IMR-90 (cell line): ENCODE measurements at places on chromosomes 11 and 22. TPM values are rescaled to one million over a fixed set of nuclear protein-coding genes. Genes with fewer than 3 reads are reported as not detected.

DNA sequence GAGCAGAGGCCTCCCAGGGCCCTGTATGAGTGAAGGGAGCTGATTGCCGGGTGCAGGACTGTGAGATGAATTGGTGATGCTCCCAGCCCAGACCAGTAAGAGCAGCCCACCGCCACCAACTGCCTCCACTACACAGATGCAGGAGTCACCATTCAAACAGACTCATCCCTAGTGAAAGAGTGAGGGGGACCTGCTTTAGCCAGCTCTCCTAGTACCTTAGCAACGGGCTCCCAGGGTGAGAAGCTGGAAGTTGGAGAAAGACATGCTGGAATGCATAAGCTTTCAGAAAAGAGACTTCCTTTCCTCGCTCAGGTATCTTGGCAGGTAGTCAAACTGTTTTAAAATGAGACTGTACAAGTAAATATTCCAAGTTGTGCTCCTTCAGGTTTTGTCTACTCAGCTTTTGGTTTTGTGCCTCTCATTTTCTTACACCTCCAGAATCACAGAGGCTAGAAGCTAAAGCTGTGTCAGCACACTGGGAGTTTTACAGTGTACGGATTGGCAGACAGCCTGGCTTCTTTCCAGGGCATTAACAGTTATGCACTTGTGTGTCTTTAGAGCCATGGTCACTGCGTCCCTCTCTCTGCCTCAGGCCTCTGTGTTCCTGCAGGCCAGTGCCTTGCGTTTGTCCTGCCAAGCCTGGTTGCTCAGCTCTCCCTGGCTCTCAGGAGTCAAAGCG is 146.2 kb downstream of the ATXN10 start:
- no peak overlapping the region for H3K4me3 ChIP-seq
- peaks cover 6% of the 10 kb centered on the region; the same call in 1 of the 2 replicates for H3K4me1 ChIP-seq
- DNase-seq: no peak
- no peak overlapping the region for H3K27ac ChIP-seq
- peaks cover 23% of the 10 kb centered on the region for H3K36me3 ChIP-seq
- H3K27me3 ChIP-seq: no peaks in the 10 kb centered on the region

Gene OR52N4
- total RNA-seq: not detected in 2 replicates

Gene OR2D2
- 0.28 and 0.36 TPM in 2 replicates for total RNA-seq

DNA sequence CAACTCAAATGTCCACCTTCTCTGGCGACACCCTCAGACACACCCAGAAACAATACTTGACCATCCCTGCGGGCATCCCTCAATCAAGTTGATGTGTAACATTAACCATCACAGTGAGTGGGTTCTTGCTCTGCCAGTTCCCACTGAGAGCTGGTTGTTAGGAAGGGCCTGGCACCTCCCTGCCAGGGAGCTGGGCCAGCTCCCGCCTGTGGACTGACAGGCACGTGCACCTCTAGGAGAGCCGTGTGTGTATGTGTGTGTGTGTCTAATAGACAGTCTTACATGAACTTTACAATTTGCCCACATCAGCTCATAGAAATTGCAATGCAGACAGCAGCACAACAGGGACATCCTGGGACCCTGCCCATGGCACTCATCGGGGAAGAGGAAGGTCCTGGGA is 298.7 kb downstream of the SHANK2 start:
- no peaks in the 10 kb centered on the region for H3K36me3 ChIP-seq
- no peak overlapping the region for H3K27ac ChIP-seq
- H3K4me1 ChIP-seq: no peaks in the 10 kb centered on the region

Gene PLEKHA7
- total RNA-seq: not detected in 2 replicates

GRCh38 chr11:2741006-2741376 is 41.2 kb upstream of the KCNQ1OT1 start:
- DNase-seq: no peak
- no peak overlapping the region for H3K4me3 ChIP-seq

DNA sequence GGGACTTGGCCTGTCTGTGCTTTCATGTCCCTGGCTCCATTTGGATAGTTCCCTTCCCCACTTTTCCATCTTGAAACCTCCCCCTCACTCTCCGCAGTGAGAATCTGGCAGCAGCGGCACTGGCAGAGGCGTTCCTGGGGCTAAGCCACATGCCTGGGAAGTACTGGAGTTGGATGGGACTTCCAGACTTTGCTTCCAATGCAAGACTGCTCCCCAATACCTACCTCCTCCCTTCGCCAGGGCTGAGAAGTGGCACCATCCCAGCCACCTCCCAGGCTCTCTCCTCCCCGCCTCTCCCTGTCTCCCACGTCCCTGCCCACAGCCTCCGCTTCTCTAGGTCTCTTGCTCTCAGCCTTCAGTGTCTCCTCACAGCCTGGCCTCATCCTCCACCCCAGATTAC is 16.6 kb downstream of the TST start:
- H3K36me3 ChIP-seq: no peaks in the 10 kb centered on the region
- H3K4me3 ChIP-seq: no peak overlapping the region
- no peaks in the 10 kb centered on the region for H3K4me1 ChIP-seq
- DNase-seq: no peak
- peaks cover 53% of the 10 kb centered on the region for H3K27me3 ChIP-seq

DNA sequence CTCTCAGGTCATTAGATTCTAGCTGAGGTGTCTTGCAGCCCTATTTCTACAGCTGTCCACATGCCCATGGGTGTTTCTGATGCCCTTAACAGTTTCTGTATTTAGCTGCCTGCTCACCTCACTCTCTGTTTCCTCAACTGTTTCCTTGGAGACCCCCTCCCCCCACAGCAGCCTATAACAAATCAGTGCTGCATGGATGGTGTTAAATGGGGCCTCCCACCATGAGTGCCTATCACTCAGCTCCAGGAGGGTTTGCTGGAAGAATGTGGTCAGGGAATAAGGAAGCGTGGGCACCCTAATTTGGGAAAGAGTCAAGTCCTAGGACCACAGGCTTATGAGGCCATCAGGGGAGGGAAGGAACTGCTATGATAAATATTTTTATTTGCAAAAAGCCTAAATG is 8.6 kb downstream of the KLHL35 start:
- peaks cover 18% of the 10 kb centered on the region for H3K4me1 ChIP-seq
- H3K36me3 ChIP-seq: peaks cover 17% of the 10 kb centered on the region
- no peaks in the 10 kb centered on the region for H3K27me3 ChIP-seq
- H3K27ac ChIP-seq: no peak overlapping the region

GRCh38 chr11:65506772-65507505 is 8.1 kb downstream of the MALAT1 start:
- no peaks in the 10 kb centered on the region for H3K4me1 ChIP-seq
- no peaks in the 10 kb centered on the region for H3K27me3 ChIP-seq
- peak; percentile 95 for DNase-seq
- peak overlapping the region; percentile 72 for H3K4me3 ChIP-seq
- H3K36me3 ChIP-seq: peaks cover 40% of the 10 kb centered on the region

- H3K4me3 ChIP-seq: no peak overlapping the region
- H3K4me1 ChIP-seq: peaks cover 8% of the 10 kb centered on the region
- H3K36me3 ChIP-seq: peaks cover 33% of the 10 kb centered on the region
- no peak overlapping the region for H3K27ac ChIP-seq
- DNase-seq: no peak
Observed at GRCh38 chr11:65353376-65353775, 1.2 kb upstream of the TIGD3 start.

GRCh38 chr22:22848364-22848866 is 39.2 kb upstream of the IGLL5 start:
- peak; percentile 31 for DNase-seq
- peaks cover 1% of the 10 kb centered on the region for H3K27me3 ChIP-seq
- H3K27ac ChIP-seq: no peak overlapping the region
- no peaks in the 10 kb centered on the region for H3K4me1 ChIP-seq
- H3K4me3 ChIP-seq: no peak overlapping the region

Gene MPZL2
- total RNA-seq: not detected in 2 replicates
